ENCODE measurements at places on chromosomes 1 and 21.

DNA sequence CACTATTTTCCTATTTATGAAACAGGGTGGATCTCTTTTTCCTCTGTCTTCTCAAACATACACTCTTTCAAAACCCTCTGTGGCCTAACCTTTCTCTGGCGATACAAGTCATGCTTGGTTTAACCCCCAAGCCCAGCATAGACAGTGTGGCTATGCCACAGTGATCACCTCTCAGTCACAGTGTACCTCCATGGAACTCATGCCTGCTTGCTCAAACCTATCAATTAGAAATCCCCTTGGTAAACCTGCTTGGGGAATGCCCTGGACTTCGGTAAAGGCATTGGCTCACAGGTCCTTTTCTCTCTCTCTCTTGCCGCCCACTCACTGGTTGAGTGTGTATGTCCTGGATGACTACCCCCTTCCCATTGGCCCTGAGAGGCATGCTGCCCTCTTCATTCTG is 147.5 kb downstream of the CYYR1 start:
- no peak for DNase-seq

DNA sequence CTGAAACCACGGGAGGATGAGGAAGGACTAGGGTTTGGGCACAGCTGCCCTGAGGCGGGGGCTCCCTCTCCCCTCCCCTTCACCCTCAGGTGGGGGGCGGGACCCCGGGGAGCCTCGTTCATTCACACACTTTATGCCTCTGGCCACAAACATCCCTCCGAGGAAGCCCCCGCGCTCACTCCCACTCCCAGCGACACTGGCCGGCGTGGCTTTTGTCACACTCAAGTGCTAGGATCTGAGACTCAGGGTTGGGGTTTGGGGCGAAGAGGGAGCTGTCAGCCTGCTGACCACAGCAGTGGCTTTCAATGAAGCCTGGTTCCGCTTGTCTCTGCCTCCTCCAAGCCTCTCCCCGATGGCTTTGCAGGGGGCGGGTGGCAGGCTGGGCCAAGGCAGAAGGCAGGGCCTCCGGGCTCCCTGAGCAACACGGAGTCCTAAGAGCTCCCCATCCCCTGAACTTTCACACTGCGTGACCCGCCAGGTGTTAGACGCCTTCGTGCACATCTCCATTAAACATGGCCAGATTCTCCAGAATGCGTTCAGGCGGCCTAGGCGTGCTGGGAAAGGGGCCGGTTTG is 178.1 kb downstream of the NPHP4 start:
- DNase-seq, result no peak

DNA sequence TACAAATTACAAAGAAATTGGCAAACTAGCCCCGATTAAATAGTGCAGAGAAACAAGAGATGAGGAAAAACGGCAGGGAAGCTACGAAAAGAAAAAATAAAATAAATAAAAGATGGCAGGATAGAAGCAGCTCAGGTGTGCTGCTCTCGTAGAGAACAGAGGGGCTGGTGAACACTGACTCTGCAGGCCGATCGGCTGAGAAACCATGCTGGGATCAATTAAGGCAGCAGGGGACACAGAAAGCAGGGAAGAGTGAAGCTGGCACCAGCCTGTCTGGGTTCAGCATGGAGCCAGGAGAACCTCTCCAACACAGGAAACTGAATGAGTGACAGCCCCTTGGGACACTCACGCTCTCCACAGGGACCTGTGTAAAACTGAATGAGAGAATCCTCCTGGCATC is 39.5 kb upstream of the TMPRSS15 start:
- no peak for DNase-seq

DNA sequence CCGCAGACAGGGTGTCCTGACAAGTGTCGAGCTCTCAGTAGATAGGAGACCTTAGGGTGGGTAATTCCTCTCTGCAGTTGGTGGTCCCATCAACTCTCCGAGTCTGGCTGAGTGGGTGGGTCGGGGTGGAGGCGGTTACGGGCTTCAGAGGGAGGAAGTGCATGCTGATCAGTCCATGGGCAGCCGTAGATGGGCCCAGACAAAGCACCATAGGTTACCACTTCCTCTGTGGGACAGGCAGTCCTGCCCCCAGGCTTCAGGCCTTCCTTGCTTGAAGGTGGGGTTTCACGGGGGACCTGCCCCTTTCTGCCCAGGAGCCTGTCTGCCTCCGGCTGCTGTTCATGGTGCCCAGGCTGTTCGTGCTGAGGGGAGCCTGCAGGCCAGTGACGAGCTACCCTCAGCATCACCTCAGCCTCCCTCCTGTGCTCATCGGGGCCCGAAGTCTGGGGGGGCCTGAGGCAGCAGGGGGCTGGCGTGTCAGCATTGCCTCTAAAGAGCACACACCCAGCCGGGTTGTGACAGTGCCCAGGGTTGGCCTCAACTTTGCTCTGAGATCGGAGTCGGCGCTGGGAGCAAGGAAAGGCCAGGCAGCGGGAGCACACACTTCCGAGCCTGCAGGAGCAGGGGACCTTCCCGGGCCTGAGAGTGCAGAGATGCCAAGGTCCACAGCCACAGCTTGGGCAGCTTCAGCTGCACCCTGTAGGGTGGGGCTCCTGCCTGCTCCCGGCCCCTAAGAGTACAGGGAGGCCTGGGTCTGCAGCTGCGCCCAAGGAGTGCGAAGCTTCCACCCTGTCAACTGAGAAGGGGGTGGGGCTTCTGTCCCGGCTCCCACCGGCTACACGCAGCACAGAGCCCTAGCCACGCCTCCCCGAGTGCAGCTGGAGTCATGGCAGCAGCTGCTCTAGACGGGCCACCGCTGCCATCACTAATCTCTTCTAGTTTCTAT is 225.4 kb upstream of the NRIP1 start:
- DNase-seq, result peak; percentile 9

DNA sequence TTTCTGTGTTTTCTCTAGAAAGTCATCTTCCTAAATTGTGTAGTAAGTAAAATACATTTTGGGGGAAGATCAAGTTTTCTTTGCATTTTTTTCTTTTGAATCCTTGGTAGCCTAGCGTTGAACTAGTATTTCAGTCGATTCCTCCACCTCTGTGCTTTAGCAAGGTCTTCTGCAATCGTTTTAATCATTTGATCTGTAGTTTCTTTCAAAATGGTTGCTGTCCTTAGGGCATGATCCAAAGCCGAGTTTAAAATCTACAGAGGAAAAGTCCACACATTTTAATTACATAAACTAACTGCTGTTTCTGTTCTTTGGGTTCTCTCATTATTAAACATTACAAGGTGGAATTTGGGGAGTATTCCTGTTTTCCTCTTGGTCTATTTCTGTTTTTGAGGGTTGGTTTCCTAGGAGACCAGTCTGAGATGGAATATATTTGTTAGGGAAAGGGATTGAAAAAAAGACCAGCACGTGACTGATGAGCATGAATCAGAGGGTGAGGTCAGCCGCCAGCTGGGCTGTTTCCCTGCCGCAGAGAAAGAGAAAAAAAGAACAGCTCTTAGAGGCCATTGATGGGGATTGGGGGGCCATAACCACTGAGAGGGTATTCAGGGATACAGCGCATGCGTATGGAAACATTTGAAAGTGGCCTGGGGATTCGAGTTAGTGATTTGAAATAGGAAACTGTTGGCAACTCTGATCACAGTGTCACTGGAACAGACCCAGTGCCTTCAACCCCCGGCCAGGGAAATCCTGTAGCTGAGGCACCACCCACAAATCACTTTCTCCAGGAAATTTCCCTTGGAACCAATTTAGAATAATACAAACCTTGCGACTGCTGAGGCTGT is 40.6 kb downstream of the AKNAD1 start:
- DNase-seq, result peak; percentile 40

GRCh38 chr1:115322631-115323030 is 15.4 kb downstream of the NGF start:
- DNase-seq, result no peak

GRCh38 chr1:12416101-12416500 is 186.3 kb downstream of the VPS13D start:
- no peak for DNase-seq

- no peak for DNase-seq
These were observed 27.6 kb upstream of the PKP1 start for GRCh38 chr1:201255479-201256362.

DNA sequence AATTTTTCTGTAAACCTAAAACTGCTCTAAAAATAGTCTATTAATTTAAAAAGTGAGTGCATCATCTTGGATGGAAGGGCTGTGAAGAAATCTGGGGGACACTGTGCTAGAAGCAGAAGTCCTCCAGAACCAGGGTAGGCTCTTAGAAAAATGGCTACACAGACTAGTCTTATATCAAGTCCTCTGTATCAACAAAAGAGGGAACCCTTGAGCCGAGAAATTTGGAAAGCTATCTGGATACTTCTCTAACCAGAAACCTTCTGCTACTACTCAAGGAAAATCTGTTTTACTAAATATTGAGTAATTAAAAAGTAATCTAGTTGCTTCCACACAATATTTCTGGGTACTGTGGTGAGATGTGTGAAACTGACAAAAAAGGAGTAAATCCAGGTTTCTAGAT is 92.1 kb downstream of the WDR3 start:
- DNase-seq, result no peak
